Esophagus squamous epithelium (tissue), 5 donors: ENCODE measurements at places on chromosomes 4 and X. TPM values are rescaled to one million over a fixed set of nuclear protein-coding genes. Genes with fewer than 3 reads are reported as not detected.

Gene CHRDL1
- total RNA-seq = 11.4 TPM

GRCh38 chr4:43369036-43369594 is 476.6 kb downstream of the GRXCR1 start:
- no peak for DNase-seq

Gene SLC26A1
- not detected for total RNA-seq

- DNase-seq = no peak
Measured at GRCh38 chr4:37780444-37781130, 45.9 kb upstream of the PGM2 start.

DNA sequence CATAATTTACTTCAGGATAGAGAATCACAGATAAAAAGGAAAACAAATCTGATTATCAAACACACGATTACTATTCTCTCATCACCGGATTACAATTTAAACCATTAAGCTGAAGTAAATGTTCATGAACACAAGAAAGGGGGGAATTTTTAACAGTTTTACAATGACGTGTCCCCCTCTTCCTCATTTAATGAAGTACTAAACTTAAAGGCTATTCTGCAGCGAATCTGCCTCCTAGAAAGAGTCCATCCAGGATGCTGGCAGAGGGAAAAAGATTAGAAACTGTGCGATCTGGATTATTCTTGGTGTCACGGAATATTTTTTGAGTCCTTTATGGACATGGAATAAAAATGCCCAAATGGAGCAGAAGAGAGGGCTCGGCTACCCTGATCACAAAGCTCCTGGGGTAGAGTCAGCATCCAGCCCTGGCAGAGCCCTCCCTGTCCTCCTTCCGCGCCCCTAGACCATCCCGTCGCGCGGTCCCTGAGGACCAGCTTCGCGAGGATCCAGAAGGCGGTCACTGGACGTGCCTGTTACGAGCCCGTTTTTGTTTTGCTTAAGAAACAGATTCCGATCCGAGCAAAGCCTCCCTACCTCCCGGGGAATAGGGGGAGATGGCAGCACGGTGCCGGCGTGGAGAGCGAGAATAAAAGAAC is 1.2 kb downstream of the ELF2 start:
- no peak for DNase-seq

DNA sequence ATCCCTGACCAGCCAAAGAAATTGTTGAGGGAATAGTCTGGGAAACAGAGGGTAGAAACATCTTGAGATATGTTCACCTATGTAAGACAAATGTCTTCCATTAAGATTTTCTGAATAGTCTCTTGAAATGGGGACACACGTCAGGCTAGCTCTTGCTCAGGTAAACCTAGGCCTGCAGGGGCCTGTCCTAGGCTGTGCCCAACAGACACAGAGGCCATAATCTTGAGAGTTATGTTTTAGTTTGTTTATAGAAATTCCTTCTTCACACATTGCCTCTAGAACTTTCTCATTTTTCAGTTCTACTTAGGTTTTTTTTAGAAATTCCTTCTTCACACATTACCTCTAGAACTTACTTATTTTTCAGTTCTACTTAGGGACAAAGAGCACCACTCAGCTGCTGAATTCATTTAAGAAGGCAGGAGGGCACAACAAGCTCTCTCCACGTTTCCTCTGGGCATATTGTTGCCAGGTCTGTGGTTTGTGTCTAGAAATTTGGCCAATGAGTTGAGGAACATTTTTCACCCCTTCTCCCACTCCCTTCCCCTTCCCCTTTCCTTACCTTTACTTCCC is 94.9 kb downstream of the ARHGAP24 start:
- DNase-seq = no peak

- DNase-seq = no peak
Measured at GRCh38 chr4:17941731-17942130, 79.8 kb downstream of the LCORL start.

Gene BTK
- 0.15 TPM for total RNA-seq

Gene CT45A1
- total RNA-seq = not detected

DNA sequence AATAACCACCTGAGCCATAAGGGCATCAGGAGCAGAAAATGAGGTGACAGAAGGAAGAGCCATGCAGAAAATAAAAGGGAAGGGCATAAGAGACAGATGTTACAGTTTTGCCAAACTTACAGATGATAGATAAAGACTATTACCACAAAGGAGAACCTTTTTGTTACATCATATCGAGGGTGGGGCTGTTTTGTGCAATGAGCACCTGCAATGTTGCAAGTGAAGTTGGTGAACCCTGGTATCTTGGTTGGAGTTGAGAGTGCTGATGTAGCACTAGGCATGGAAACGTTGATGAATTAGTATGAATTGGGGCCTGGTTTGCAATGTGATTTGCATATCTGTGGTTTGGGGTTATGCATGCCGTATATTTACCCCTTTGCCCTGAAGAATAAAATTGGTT is 119.8 kb upstream of the TEX13D start:
- DNase-seq = no peak

DNA sequence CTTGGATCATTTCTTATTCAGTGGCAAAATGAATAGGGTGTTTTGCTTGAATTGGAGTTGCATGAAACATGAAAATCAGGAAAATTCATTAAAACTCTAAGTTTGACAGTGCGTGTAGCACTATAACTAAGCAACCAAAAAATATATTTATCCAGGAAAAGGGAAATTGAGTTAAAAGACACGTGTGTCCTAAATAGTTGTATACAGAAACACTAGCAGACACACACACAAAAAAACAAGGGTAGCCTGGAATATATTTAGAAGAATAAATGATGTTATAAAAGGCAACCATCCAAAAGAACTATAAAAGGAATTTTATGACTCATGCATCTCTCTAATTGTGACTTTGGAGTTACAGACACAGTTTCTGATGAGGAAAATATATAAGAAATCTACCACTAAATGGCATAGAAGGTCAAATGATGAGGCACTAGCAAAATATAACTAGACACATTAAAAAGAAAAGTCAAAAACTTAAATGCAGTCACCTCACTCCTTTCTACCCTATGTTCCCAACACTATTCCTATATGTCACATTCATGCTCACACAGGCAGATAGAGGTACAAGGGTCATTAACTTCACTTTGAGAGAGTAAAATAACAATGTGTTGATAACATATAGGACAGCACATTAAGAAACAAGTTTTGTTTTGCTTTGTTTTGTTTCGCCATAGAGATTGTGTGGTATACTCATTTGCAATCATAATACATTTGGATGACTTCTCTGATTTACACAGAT is 793.6 kb upstream of the INTU start:
- DNase-seq = no peak

Gene RHOXF2B
- total RNA-seq = not detected

Gene HTRA3
- total RNA-seq = 6.4 TPM

Gene APLN
- total RNA-seq = 0.38 TPM

DNA sequence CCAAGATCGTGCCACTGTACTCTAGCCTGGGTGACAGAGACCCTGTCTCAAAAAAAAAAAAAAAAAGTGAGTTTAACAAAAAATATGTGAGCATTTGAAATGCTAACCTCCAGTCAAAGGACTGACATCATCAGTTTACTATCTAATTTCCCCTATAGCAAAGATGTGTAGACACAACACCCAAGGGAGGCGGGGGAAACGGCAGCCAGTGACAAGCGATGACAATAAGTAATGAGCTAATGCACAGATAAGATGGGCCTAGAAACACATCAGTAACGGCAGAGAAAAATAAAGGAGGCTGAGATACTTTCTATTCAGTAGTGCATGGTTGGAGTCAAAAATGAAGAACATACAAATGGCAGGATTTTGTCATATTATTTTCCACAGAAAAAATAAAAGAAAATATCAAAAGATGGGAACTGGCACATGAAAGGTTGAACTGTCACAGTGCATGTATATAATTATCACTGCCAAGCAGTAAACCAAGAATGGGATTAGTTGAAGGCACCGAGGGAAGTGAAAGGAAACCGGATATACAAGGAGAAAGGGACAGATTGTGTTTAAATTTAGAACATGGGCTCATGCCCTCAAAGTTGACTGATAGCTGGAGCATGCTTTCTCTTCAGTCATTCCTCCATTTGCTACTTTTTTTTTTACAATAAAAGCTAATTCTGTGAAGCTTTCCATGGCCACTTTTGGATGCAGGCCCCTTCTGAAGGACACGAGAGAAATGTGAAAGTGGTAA is 41.8 kb downstream of the IGFBP7 start:
- no peak for DNase-seq

- no peak for DNase-seq
Measured at GRCh38 chrX:18702362-18703195, 4.9 kb upstream of the PPEF1 start.

Gene ATP1B4
- not detected for total RNA-seq

DNA sequence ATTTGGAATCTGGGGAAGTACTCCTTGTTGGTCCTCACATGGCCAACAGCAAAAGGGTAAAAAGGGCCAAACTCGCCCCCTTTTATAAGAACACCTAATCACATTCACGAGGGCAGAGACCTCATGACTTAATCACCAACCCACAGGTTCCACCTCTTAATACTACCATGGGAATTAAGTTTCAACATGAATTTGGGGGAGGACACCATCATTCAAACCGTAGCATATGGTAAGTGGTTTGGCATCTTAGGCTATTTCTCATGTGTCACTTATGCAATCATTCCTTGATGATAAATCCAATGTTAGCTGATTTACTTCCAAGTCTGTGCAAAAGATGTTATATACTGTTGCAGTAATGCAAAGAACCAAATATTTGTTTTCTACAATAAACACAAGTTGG is 302.9 kb upstream of the FAM241A start:
- DNase-seq = no peak

DNA sequence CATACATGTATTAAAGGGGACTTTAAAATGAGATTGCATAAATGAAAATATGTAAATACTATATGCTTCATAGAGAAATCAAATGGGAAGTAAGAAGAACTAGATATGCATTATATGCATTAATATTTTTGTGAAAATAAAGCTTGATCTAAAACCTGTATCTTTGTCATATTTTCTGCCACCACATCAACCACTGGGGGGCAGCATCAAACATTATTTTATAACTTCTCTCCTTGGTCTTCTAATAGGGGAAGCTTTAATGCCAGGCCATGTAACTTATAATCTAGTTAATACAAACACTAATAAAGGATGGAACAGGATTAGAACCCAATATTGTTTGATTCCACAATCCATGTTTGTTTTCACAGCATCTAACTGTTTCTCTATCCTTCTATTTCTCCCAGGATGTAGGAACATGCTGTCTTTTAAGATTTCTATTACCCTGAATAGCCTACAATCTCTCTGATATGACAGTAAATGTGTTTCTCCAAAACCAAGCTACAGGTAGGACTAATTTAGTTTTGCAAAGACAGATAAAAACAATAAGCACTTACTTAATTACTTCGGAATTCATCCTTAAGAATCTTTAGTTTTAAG is 10.0 kb downstream of the QRFPR start:
- DNase-seq = no peak

DNA sequence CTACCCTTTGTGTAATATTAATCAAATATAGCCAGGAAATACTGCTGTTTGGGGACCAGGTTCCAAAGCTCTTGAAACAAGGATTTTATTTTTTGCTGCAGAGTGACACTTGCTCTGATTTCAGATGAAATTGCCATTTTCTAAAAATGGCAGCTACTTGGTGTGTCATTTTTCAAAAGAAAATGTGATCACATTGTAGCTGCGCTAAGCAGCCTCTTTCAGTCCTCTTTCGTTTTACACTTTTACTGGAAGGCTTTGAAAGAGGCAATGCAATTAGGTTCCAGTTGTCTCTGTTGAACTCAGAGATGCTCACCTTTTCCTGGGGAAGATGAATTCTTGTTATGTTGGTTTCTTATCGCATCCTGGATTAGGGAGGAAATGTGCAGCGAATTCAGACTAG is 85.1 kb downstream of the CT47B1 start:
- DNase-seq = no peak

Gene EIF4E
- 115 TPM for total RNA-seq

Gene NIPAL1
- total RNA-seq = 35.2 TPM

GRCh38 chr4:180717451-180718033 is 1525.7 kb upstream of the TENM3 start:
- no peak for DNase-seq

Gene AFF2
- 0.27 TPM for total RNA-seq

Gene ADH6
- not detected for total RNA-seq

Gene KCND1
- total RNA-seq = not detected

DNA sequence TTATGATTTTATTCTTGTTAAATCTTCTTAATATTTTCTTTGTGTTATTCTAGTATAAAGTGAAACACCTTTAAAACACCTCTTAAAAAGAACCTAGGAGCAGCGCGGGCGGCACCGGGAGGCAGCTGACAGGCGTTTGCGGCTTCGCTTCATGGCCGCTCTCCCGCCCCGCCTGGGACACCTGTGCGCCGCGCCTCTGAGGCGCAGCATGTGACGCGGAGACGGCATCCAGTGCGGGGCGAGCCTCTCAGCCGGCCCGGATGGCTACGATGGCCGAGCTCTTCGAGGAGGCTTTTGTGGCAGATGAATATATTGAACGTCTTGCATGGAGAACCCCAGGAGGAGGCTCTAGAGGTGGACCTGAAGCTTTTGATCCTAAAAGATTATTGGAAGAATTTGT is 1592.7 kb downstream of the TECRL start:
- no peak for DNase-seq

DNA sequence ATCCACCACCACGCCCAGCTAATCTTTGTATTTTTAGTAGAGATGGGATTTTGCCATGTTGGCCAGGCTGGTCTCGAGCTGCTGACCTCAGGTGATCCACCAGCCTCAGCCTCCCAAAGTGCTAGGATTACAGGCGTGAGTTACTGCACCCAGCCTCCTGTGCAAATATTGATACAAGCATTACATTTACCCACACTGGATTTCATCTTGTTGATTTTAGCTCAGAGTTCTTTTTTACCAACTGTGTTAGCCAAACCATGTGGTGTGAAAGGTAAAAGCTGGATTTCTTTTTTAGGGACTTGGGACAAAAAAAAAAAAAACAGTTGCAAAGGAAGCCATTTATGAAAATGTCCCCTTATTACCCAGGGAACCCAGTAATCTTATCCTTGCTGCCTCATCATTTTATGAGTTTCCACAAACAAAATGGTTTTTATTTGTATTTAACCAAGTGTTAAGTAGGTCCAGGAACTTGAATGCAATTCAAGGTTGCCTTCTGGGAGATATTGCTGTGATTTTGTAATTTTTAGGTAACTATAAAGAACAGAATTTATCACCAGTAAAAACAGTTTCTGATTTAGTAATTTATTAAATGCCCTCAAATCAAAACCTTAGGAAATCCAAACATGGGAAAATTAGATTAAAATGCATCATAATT is 202.5 kb downstream of the PALLD start:
- DNase-seq = no peak

Gene STS
- 2.9 TPM for total RNA-seq
